ENCODE measurements at places on chromosomes 7 and 10.

DNA sequence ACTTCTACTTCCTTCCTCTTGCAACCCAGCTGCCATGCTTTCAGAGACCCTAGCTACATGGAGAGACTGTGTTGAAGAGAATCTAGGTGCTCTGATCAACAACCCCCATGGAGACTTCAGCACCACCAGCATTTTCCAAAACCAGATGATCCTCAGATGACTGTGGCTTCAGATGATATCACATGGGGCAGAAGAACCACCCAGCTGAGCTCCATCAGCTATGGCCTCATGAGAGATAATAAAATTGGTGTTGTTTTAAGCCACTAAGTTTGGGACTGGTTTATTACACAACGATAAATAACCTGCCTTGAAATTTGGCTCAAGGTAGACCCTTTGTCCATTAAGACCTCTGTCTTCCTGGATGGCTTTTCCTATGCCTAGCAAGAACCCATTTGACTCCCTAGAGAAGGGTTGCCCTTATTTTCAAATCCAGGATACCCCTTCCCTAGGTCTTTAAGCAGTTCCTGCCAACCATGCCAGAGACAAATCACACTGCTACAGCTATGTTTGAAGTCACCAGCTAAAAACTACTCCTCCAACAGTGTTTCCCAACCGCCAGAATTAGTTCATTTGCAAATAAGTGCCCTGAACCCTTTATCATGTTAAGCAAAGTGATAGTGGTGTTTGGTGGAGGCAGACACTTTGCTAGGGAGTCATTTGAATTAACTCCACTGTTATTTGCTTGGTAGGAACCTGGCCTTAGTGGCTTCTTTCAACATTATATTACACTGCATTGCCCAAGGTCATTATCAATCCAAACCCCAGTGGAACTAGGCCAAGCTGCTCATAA, 136.9 kb upstream of the PALS2 start:
- DNase-seq = no peak

- DNase-seq = no peak
These were observed 123.1 kb downstream of the NSUN6 start for GRCh38 chr10:18528292-18528691.

- DNase-seq = peak; percentile 7
These were observed 105.2 kb downstream of the NEURL1 start for GRCh38 chr10:103598654-103599115.

GRCh38 chr7:29622335-29623265, 59.0 kb downstream of the PRR15 start:
- DNase-seq = no peak

DNA sequence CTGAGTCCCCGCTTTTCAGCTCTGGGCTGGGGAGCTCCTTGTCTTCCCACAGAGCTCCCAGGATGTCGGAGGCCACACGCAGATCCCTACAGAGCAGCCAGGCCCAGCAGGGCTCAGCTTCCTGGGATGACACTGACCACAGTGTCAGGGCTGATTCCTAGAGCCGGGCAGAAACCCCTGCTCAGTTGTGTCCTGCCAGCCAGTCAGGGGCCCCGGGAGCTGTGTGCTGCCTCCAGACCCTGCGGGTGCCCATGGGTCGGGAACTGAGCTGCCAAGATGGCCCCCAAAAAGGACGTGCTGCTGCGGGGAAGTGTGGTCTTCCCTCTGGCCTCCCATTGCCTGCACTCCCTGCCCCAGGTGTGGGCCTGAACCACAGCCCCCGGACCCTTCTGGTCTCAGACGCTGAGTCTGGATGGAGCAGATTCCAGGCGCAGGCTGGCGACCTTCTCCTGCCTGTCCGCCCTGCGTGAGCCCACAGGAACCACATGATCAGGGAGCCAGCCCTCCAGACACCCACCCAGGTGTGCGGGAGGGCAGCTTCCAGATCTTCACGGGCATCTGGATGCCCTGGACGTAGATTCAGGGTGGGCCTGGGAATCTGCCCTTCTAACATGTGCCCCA, 217.4 kb downstream of the MAD1L1 start:
- no peak for DNase-seq

GRCh38 chr10:58266826-58267712, 625 bp downstream of the IPMK start:
- DNase-seq = peak; percentile 25

DNA sequence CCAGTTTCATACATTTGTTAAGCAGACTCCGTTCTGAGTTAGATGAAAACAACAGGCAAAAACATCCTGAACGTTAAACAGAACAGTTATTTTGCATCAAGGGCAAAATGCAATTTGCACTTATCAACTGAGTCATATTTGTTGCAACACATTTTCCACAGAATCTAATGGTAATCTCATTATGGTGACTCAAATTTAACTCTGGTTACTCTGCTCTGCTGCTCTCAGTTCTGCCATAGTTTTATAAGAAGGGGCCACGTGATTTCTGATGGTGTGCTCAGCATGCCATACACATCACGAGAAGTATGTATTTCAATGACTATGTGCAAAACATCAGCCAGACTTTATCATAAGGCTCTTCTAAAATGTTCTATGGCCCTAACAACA, 148.8 kb downstream of the CHCHD3 start:
- no peak for DNase-seq

GRCh38 chr10:18261768-18262231, 121.6 kb downstream of the CACNB2 start:
- DNase-seq = no peak

- DNase-seq = peak; percentile 10
These were observed 567 bp downstream of the GTF2IRD1 start for GRCh38 chr7:74454021-74454924.

DNA sequence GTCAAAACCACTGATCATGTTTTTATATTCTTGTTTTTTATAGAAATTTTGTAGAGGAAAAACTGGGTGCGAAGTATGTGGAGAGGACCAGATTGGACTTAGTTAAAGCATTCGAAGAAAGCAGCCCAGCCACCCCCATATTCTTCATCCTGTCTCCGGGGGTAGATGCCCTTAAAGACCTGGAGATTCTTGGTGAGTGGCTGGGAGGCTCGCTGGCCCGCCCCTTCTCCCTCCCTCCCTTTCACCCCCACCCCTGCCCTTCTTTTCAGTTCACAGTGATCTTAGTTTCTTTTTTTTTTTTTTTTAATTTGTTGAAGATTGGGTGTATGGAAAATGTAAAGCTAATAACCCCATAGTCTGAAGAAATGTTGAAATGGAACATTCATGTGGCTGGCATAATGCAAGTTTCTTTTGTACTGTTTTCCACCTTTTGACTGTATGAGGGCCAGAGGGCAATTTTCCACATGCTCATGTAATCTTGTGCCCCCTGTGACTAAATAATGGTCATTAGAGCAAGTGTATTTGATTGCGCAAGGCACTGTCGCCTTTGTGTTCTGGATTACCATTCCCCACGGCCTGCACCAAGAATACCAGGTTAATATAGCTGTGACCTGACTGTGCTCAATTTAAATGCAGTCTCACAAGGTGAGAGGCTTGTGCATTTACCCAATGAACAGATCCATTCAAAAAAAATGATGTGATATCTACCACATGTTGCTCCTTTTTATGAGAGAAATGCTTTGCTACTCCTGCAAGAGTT, 77.7 kb downstream of the CDCA7L start:
- DNase-seq = no peak

DNA sequence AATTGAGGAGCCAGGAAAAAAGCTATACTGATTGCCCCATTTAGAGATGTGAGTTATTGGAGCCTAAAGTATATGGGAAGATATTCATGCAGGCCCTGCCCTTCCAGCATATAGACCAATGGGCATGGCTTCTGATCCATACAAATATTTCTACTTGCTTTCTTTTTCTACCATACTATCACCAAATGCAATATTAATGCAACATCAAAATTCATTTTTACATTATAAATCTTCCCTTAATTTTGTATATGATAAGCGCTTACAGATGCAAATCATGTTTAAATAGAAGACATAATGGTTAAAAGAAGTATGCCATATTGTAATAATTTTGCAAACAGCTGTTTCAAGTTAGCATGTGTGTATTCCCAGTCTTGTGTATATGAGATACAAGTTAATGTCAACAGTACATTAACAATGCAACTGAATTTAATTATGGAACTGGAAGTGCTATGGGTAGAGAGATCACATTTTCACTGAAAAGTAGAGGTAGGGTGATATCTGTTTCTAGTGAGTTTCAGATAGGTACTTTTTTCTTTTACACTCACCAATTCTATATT, 24.6 kb upstream of the WNT16 start:
- DNase-seq = no peak

- DNase-seq = no peak
These were observed 26.4 kb upstream of the PRKG1 start for GRCh38 chr10:51047857-51048256.

DNA sequence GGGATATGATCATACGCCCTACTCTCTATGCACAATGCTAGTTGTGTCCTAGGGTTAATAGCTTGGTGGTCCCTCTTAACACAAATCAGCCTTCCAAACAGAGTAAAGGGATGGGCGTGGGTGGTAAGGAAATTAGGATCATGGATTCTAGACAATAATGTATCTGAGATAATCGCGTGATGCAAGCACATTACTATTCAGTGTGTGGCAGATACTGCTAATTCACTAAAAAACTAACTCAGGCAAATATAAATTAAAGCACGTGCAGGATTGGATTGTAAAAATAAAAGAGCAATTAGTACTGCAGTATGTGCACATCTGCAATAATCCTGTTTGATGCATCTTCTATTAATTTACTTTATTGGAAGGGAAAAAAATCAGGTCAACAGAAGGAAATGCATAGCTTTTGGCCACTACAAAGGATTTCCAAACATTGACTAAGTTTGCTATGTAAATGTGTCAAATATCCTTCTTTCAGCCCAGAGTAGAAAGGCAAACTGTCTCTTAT, 22.0 kb downstream of the TWIST1 start:
- DNase-seq = no peak

- no peak for DNase-seq
These were observed 25.8 kb upstream of the TSPAN13 start for GRCh38 chr7:16727736-16728135.

- DNase-seq = no peak
These were observed 351.1 kb upstream of the ETV1 start for GRCh38 chr7:14340393-14341074.

- DNase-seq = peak; percentile 42
These were observed 52.2 kb upstream of the MKI67 start for GRCh38 chr10:128178302-128178958.

DNA sequence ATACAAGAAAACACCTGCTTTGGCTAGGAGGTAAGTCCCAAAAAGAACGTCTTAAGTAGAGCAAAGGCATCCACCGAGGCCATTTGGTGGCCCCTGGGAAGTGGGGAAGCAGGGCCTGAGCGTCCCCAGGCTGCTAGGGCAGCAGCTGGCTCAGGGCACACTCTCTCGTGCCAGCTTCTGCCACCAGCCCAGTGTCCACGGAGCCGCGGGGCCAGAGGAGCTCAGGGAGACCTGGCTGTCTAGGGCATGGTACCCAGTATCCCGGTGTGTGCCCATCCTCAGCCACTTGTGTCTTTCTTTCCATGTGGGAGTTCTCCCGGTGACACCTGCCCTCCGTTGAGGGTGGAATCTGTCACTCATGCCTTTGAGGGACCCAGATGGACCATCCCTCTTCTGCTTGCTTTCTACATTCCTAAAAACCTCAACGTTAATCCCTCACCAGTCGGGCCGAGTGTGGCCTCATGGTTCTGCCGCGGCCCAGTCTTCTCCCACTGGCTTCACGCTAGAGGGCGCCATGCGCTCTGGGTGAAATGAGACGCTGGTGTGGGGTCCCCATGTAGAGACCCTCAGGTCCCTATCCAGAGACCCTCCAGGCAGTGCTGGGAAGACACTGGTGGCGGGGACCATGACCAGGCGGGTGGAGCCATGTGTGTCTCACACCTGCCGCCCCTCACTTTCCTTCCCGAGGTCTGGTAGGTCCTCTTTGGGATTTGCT, 9.5 kb upstream of the AP5Z1 start:
- DNase-seq = no peak

GRCh38 chr10:2232479-2232878, 495.2 kb upstream of the ADARB2 start:
- DNase-seq = no peak

GRCh38 chr10:35195361-35196306, 69.0 kb downstream of the CREM start:
- DNase-seq = peak; percentile 80

DNA sequence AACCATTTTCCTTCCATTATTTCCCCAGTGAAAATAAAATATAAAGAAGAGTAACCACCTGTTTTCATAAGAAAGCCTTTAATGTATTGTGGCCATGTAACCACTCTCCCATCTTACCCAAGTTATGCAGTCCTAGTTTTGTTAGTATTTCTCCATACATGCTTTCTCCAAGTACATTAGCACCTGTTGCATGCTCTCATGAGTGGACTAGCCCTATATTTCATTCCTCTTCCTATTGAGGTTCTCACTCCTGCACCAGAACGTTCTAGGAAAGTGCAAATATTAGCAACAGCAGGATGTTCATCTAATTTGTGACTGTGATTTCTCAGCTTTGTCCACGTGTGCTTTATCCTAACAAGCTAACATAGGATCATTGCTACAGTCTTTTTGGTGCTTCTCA, 155.1 kb upstream of the NPVF start:
- DNase-seq = no peak

DNA sequence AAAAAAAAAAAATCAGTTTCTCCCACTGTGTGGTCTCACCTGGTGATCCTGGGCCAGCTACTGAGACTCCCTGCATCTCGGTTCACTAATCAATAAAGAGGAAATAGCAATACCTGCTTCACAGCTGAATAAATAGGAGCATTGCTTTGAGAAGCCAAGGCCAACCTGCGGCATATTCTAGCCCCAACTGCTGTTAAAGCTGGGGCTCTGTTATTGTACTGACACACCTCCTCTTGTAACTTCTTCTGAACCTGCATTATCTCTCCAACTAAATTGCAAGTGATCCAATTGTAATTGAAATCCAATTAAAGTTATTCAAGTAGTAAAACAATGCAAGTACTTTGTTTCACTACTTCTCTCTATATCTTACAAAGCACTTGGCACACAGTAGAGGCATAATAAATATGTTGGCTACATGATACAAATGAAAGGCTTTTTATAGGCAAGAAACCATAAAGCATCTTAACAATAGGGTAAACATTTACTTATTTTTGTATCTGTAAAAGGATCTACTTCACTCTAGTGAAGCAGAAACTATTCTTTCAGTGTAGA, 38.4 kb downstream of the AMPH start:
- no peak for DNase-seq

DNA sequence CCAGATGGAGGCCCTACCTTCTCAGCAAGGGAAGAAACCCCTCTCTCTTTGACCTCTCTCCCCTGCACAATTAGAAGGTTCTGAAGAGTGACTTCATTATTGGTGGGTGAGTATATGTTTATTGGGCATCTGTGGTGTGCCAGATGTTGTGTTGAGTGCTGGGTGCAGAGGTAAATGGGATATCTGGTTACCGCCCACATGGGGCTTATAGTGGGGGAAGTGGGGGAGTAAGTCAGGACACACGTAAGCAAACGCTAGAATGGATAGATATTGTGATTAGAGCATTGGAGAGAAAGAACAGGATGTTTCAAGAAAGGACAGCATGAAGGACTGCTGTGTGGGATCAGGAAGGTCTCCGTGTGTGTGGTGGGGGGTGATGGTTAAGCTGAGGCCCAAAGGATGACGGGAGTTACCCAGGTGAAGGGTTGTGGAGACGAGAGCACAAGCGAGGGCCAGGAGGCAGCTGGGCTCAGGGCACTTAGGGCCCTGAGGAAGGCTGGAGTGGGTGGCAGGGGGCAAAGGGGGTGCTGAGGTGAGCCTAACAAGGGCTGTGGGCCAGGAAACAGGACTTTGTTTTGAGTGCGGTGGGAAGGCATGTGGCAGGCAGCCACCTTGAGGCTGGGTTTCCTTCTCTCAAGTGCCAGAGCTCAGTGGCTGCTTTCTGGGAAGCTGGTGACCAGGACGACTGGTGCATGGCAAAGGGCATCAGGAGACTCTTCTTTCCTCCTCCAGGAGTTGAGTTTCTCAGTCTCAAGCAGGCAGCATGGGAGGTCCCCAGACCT, 299.9 kb downstream of the RPS24 start:
- DNase-seq = no peak

- no peak for DNase-seq
These were observed 123.5 kb downstream of the ABLIM1 start for GRCh38 chr10:114534571-114534981.

Data from stimulated activated CD4-positive, alpha-beta T cell treated with anti-CD3 and anti-CD28 coated beads, Interleukin-4, amount 100 ng/mL, for 24 hours (primary cell).